Fibroblast of skin of right quadriceps (primary cell): ENCODE measurements at places on chromosomes 12 and 14.
A peak's percentile ranks its signal among the peaks of the same experiment; 100 is the strongest.

DNA sequence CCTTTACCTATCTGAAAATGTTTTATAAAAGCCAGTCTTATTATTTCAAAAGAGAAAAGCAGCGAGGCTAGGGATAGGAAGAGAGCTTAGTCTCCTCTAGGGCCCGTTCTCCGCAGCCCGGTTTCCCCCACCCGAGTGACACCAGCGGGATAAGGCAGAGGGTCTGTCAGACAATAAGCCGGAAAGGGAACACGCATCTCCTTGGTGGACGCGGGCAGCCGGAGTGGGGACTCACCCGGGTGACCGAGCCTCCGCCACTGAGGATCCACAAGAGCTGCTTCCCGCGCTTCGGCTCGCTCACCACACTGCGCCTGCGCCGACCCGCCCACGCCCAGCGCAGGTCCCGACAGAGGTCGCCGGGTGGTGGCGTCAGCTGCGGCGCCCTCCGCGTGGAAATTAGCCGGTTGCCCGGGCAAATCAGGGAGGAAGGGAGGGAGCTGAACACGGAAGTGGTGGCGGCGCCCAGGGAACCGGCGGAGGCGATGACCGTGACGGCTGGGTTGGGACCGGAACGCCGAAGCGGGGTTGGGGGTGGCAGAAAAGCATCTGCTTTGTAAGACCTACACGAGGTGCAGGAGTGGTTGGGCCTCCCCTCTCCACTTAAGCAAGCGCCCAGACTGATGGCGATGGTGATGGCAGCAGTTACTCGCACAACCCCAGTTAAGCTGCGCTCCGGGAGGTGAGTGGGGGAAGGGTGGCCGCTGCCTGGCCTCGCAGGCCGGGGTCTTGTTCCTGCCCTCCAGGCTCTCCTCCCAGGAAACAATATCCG is at the start of the genes SOCS4 and WDHD1:
Gene SOCS4, plus strand, starts transcription at position 444 of the 769 bp plus-strand sequence. CDS start 15,806 bp downstream, outside the sequence.
Gene WDHD1, minus strand, starts transcription at position 307 of the 769 bp plus-strand sequence. CDS start 312 bp downstream, outside the sequence.
- peak; percentile 92 for DNase-seq

GRCh38 chr14:35122696-35123387 is 490 bp downstream of the PRORP start:
- DNase-seq: no peak

- DNase-seq: peak; percentile 44
Observed at GRCh38 chr14:77882636-77883035, 82.7 kb downstream of the ADCK1 start.

GRCh38 chr14:50533241-50533705 is 904 bp upstream of the MAP4K5 start:
- DNase-seq: no peak

DNA sequence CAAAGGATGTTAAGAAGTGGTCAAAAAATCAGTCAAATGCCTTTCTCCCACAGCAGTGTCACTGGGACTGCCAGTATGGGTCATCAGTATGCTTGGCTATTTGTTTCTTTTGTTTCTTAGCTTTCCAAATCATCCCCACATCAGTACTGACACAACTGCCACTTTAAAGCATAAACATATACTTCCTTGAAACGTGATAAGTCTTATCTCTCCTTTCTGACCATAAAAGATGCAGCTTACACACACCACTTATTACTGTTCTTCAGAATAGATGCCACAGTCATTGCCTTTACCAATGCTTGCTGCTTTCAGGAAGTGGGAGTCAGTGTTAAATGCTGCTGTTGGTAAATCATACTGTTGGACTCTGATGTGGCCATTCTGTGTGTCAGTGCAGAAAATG is 18.6 kb upstream of the GARIN2 start:
- DNase-seq: no peak

DNA sequence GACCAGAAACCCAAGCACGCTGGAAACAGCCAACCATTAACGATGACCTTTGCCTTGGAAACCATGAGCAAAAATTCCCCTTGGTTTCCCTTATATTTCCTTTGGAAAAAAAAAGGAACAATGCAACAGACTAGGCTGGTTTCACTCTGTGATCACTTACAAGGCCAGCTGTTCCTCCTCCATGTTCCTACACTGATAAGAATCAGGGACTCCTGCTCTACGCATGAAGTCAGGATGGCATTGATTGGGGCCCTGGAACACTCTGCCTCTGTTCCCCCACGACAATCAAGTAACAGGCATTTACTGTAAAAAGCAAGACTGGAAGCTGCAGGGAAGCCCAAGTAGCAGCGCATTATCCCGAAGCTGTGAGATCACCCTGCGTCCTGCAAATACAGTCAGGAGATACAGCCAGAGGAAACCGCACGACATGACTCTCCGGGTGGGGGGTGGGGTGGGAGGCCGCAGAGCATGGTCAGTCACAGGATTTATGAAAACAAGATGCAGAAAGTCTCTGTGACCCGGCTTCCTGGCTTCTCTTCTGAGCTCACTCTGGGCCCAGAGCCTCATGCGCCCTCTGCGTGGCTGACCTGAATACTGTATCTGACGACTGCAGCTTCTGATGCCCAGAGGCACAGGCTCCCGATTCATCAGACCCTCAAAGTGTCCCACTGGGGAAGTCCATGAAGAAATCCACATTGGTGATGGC is 31.1 kb downstream of the SSH1 start:
- DNase-seq: peak; percentile 91

DNA sequence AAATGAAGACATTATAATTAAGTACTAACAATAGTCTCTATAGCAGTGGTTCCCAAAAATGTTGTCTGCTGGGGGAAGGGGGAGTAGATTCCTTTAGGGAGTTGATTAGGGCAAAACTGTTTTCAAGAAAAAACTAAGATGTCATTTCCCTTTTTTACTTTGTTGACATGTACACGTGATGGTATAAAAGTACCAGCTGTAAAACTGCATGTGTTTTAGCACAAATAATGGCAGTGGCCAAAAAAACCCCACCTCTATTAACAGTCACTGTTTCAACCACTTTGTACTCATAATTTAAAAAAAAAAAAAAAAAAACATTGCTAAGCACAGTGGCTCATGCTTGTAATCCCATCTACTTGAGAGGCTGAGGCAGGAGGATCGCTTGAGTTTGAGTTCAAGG is 61.7 kb downstream of the PPP1R12A start:
- DNase-seq: no peak

GRCh38 chr12:9143929-9144729 is 28.4 kb upstream of the A2M start:
- no peak for DNase-seq
